NCI-H2081 (cell line): ENCODE measurements at places on chromosomes 11 and 22.

DNA sequence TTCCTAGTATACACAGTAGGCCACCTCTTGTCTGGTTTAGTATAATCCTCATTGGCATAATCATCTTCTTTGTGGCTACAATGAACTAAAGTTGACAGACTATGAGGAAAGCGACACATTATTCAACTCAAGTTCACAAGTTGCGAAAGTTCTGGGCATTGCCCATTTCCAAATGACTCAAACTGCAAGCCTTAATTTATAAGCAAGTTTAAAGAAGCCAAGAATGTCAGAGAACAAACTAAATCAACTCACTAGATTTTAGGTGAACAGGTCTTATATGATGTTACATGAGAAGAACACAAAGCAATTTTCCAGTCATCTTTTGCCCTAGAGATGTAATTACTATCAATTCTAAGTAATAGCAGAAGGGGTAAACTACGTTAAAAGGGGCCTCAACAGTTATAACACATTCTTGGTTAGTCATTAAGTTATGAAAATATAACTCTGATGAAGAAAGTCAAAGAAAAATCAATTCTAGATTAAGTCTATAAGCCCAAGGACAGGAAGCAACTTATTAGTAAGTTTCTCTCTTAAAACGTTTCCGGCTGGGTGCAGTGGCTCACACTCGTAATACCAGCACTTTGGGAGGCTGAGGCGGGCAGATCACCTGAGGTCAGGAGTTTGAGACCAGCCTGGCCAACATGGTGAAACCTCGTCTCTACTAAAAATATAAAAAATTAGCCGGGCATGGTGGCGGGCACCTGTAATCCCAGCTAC lies 21.5 kb downstream of the PICALM start:
- DNase-seq: no peak

GRCh38 chr22:47205081-47205491 lies 442.6 kb downstream of the TBC1D22A start:
- no peak for DNase-seq

- DNase-seq: no peak
Measured at GRCh38 chr22:22706253-22706915, 62.0 kb downstream of the GGTLC2 start.

- DNase-seq: no peak
Measured at GRCh38 chr11:128494418-128495332, 92.7 kb downstream of the ETS1 start.

- DNase-seq: no peak
Measured at GRCh38 chr22:40867109-40867508, 5.2 kb upstream of the DNAJB7 start.

- DNase-seq: peak; percentile 89
Measured at GRCh38 chr11:925496-926301, at the start of gene AP2A2. TSS of gene AP2A2 (plus strand) at chr11:925870. CDS start at chr11:926022, 152 bp downstream.

- DNase-seq: no peak
Measured at GRCh38 chr11:61712846-61713245, 32.7 kb downstream of the DAGLA start.

DNA sequence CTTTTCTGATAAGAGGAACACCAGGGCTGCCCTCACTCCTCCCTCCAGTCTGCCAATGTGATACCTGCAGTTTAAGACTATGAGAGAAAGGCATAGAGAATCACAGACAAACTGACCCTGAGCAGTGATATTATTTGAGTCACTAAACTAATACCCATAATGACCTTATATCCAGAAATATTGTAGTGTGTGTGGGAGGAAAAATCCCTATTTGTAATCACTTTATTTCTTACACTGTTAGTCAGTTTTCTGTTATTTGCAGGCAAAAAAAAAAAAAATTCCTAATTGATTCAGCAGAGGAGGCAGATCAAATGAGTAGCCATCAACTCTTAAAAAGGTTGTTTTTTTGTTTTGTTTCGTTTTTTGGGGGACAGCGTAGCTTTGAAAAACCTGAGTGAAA lies 82.5 kb downstream of the MAML2 start:
- DNase-seq: no peak

DNA sequence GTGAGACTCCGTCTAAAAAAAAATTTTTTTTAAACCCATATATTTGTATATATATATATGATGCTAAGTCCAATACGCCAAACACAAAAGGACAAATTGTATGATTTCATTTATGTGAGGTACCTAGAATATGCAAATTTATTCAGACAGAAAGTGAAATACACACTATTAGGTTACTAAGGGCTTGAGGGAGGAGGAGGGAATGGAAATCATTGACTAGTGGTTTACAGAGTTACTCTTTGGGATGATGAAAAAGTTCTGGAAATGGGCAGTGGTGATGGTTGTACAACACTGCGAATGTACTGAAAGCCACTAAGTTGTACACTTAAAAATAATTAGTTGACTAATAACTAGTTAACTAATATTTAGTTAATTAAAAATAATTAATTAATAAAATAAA lies 36.2 kb upstream of the FGF3 start:
- DNase-seq: no peak

GRCh38 chr11:128346804-128347203 lies 240.6 kb downstream of the ETS1 start:
- no peak for DNase-seq

DNA sequence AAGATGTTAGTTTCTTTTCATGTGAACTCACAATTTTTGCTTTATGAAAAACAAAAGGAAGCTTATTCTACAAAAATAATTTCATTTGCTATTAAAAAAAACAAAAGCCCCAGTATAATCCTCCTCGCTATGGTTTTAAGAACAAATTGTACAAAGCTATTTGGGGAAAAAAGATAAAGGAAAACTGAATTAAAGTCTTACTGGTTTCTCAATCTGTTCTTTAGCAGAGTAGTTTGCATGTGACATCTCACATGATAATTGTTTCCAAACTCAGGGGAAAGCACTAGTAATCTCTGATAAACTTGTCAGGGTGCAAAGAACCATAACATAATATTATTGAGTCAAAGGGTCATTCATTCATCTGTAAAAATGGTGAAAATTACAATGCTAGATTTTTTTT lies 2.9 kb upstream of the DDI1 start:
- no peak for DNase-seq

DNA sequence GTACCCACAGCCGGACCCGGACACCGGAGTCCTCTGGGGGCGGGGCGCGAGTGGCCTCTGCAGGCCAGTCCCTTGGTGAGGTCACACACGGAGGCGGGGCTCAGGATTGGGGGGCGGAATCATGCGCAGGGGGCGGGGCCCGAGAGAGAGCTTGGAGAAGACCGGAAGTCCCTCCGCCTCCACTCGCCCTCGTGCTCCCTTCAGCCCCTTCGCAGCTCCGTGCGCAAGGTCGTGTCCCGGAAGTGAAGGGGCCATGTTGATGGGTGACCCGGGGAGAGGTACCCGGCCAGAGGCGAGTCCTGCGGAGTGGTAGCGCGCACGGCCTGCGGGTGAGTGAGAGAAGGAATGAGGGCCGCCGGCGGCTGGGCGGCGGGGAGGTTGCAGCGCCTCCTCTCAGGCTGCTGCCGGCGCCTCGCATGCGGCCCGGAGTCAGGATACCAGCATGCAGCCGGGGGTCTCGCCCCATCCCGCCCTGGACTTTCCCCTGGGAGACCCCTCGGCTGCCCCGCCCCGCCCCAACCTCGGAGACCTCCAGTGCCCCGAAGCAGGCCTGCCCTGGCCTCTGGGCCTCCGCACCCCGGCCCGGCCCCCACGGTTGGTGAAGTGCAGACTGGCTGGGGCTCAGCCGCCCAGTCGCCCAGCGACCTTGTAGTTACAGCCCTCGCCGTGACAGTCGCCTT lies at the start of gene MIEF1:
Gene MIEF1, plus strand, starts transcription at position 182 of the 680 bp plus-strand sequence. CDS start 9,005 bp downstream, outside the sequence.
- DNase-seq: peak; percentile 84
